ENCODE measurements at places on chromosomes 11 and 22. TPM values are rescaled to one million over a fixed set of nuclear protein-coding genes. Genes with fewer than 3 reads are reported as not detected.

The CSNK2A3 gene
- 2.4 TPM for total RNA-seq

The IRAG1 gene
- 60.1 TPM for total RNA-seq

The ALDH3B1 gene
- 4.6 TPM for total RNA-seq

The CHST1 gene
- 2.7 TPM for total RNA-seq

The SEPTIN5 gene
- total RNA-seq, result 25.6 TPM

The NECTIN1 gene
- 18.1 TPM for total RNA-seq

The PHOX2A gene
- 0.90 TPM for total RNA-seq
